ENCODE measurements at places on chromosomes 4 and X. TPM values are rescaled to one million over a fixed set of nuclear protein-coding genes. Genes with fewer than 3 reads are reported as not detected.

DNA sequence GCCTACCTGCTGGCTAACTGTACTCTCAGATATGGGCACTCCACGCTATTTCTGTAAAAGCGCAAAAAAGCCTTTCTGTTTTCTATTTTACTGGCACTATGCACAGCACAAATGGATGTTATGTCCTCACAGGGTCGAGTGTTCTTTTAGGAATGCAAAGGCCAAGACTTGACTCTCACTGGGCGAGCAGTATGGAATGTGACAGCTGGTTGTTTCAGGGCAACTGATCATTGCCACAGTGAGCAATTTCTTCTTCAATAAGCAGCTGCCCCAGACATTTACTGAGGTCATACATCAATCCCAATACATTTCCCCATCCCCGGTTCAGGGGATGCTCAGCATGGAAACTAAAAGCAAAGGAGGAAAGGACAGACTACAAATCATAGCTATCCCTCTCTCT lies 58.2 kb downstream of the PDE5A start:
- H3K27ac ChIP-seq, result no peak overlapping the region
- H3K27me3 ChIP-seq, result no peaks in the 10 kb centered on the region
- H3K36me3 ChIP-seq, result peaks cover 13% of the 10 kb centered on the region
- no peak overlapping the region for H3K4me3 ChIP-seq
- DNase-seq, result no peak
- peaks cover 11% of the 10 kb centered on the region for H3K4me1 ChIP-seq

HTN3 gene
- not detected for total RNA-seq

- no peak overlapping the region for H3K27ac ChIP-seq
- no peaks in the 10 kb centered on the region for H3K36me3 ChIP-seq
- H3K27me3 ChIP-seq, result peaks cover 11% of the 10 kb centered on the region
- peak; percentile 46 for DNase-seq
- H3K4me1 ChIP-seq, result no peaks in the 10 kb centered on the region
These were observed 22.2 kb downstream of the PSAPL1 start for GRCh38 chr4:7412554-7412912.

DNA sequence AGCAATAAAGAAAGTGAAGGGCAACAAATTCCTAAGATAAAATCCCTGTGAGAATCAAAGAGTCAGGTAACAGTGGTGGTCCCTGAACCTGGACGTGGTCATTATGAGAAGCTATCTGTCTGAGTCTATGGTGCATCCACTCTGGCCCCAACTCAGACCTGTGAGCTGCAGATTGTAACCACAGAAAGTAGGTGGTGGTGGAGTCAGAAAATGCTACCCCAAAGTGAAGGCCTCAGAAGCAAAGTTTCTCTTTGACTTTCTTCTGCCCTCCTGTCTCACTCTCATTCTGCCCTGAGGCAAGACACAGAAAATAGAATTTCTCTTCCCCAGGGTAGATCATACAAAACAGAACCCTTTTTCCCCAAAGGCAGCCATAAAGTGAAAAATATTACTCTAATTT lies 84.1 kb upstream of the NEIL3 start:
- no peak overlapping the region for H3K4me3 ChIP-seq
- no peaks in the 10 kb centered on the region for H3K27me3 ChIP-seq
- no peak for DNase-seq
- H3K27ac ChIP-seq, result no peak overlapping the region
- H3K4me1 ChIP-seq, result peaks cover 19% of the 10 kb centered on the region

DNA sequence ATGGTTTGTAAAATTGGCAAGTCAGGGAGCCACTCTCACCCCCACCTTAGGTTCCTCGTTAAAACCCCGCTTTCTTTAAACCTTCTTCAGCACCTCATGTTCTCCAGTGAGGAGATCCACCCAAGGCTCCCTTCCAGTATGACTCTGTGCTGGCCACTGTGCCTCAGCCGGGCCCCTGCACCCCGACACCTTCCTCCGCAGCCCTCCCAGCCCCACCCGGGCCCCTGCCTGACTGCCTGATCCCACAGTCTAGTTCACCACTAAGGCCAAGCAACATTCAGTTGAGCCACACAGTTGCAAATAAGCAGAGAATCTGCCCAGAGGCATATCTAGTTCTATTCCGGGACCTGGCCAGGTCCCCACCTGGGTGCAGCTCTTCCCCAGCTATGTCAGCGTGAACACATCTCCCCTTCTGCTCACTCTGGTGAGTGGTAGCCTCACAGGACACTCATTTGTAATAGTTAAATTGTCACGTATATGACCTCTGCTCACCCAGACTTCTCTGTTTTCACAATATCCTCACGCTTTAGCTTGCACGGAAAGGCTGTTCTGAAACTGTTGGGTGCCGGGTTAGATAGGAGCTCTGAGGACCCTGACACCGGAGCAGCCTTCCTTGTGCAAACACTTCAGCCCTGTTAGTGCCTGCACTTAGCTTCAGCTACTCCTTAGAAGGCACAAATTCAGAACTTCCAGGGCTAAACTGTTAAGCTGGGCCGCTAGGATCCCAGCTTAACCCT lies 146.8 kb downstream of the DCTD start:
- H3K4me3 ChIP-seq, result no peak overlapping the region
- no peak for DNase-seq
- H3K27ac ChIP-seq, result no peak overlapping the region

F8A1 gene
- 3.8 TPM for total RNA-seq

DNA sequence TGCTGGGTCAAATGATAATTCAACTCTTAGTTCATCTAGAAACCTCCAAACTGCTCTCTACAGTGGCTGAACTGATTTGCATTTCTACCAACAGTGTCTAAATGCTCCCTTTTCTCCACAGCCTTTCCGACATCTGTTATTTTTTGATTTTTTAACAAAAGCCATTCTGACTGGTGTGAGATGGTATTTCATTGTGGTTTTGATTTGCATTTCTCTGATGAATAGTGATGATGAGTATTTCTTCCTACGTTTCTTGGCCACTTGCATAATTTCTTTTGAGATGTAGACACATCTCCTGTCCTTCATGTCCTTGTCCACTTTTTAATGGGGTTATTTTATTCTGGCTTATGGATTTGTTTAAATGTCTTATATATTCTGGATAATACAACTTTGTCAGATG lies 298.2 kb upstream of the ARSJ start:
- H3K27ac ChIP-seq, result peak overlapping the region; percentile 98
- no peak for DNase-seq
- no peaks in the 10 kb centered on the region for H3K36me3 ChIP-seq
- H3K4me1 ChIP-seq, result peaks cover 54% of the 10 kb centered on the region

HSFX3 gene
- not detected for total RNA-seq

GRCh38 chr4:18075823-18076433 lies 54.4 kb upstream of the LCORL start:
- no peaks in the 10 kb centered on the region for H3K27me3 ChIP-seq
- H3K27ac ChIP-seq, result no peak overlapping the region

GSX2 gene
- not detected for total RNA-seq

DNA sequence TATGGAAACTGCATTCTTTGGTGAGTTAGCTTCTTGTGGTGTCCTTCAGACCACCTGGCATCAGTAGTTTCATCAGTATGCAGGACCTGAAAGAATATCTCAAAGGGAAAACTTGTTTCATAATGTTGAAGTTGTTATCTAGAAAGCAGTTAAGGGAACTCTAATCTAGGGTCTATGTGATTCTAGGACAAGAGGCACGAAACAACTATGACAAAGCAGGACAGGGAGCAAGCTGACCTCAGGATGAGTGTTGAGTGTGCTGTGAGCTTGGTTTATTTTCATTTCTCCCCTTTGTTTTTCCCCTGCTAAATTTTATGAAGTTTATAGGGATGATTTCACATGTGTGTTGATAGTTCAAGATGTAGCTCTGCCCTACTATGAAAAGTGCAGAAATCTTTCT lies 65.7 kb downstream of the MXRA5 start:
- H3K36me3 ChIP-seq, result no peaks in the 10 kb centered on the region
- no peaks in the 10 kb centered on the region for H3K27me3 ChIP-seq
- DNase-seq, result no peak

DNA sequence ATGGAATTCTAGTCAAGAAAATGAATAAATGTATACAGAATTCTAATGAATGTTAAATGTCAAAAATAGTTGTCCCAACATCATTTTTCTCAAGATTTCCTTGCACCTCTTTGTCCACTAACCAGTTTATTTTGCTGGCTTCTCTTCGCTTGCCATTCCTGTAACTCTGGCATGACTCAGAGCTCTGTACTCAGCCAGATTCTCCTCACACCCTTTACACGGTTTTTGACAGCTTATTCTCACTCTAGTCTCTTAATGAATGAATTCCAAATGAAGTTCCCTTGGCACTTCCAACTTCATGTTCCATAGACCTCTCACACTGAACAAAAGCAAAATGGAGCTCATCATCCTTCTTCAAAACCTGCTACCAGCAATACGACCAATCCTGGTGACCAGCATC lies 419.3 kb upstream of the SLIT2 start:
- no peak for DNase-seq
- no peak overlapping the region for H3K27ac ChIP-seq
- peaks cover 13% of the 10 kb centered on the region for H3K4me1 ChIP-seq
- H3K36me3 ChIP-seq, result no peaks in the 10 kb centered on the region
- H3K27me3 ChIP-seq, result no peaks in the 10 kb centered on the region

PLAC1 gene
- not detected for total RNA-seq

PCDH7 gene
- total RNA-seq, result 3.8 TPM

DNA sequence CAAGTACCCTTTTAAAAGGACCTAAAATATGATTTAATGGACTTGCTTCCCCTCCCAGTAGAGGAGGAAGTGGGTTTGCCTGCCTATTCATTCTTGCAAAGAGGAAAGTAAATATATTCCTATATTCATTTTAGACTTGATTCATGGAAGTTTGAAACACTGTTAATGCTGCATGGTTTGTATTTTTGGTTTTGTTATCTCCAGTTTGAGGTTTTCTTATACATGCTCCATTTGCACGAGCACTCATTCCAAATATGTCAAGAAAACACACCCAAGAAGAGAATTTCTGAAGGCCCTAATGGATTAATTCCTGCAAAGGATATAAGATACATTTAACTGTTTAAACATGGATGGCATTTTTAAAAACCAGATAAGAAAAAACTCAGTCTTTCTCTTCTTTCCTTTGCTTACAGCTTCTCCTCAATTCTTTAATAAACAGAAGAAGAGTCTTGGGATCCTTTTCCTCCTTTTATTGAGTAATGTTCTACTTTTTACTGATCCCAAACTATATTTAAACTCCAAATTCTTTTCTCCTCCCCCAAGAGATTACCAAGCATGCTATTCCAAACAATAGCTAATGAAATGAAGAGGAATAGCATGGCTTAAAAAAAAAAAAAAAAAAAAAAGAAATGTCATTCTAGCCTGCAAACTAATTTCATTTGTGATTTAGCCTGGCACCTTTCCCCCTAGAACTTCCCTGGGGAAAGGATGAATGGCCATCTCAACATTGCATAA lies 54.6 kb upstream of the LDB2 start:
- no peaks in the 10 kb centered on the region for H3K27me3 ChIP-seq
- DNase-seq, result no peak
- H3K27ac ChIP-seq, result no peak overlapping the region
- H3K36me3 ChIP-seq, result no peaks in the 10 kb centered on the region
- peaks cover 13% of the 10 kb centered on the region for H3K4me1 ChIP-seq
